ENCODE measurements at places on chromosomes 7 and 10. TPM values are rescaled to one million over a fixed set of nuclear protein-coding genes. Genes with fewer than 3 reads are reported as not detected.
A peak's percentile ranks its signal among the peaks of the same experiment; 100 is the strongest.

Gene SEMA3D
- 8.5 TPM for polyA plus RNA-seq

Gene GPER1
- 10.3 TPM for polyA plus RNA-seq

Gene KIAA1217
- 38.1 TPM for polyA plus RNA-seq

DNA sequence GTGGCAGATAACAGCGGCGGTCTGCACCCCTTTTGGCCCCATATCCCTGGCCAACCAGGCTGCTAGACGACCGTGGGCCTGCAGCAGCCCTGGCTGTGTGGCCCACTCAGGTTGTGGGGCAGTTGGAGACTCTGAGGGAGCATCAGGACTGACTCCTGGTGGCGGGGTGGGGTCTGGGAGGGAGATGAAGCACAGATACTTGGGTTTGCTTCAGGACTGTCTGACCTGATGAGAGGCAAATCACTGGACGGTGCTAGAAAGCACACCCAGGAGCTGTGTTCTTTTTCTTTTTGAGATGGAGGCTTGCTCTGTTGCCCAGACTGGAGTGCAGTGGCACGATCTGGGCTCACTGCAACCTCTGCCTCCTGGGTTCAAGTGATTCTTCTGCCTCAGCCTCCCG, 28.2 kb downstream of the BAMBI start:
- DNase-seq: peak; percentile 22

- DNase-seq: no peak
Measured at GRCh38 chr10:30759423-30759822, 129.9 kb upstream of the LYZL2 start.

- no peak for DNase-seq
Measured at GRCh38 chr7:112873831-112874553, 83.8 kb upstream of the TMEM168 start.

DNA sequence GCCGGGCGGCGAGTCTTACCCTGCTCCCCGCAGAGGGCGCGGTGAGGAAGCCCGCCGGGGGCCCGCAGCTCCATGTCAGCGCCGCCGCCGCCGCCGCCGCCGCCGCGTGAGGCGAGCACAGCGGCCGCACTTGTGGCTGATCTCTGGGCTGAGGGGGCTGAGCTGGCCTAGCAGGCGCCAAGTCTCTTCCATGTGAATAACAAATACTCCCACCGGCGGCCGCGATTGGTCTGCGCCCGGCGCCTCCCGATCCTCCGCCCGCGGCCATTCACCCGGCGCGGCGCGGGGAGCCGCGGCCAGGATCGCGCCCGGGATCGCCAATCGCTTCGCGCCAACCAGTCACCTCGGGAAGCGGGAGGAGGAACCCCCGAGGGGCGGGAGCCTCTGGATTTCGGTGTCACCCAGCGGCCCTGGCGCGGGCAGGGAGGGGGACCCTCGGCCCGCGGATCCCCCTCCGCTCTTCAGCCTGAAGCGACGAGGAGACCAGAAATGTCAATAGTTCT, at the start of gene GRM8:
GRM8 (minus strand) TSS at position 164 of the 503 bp plus-strand sequence.
- DNase-seq: peak; percentile 13

DNA sequence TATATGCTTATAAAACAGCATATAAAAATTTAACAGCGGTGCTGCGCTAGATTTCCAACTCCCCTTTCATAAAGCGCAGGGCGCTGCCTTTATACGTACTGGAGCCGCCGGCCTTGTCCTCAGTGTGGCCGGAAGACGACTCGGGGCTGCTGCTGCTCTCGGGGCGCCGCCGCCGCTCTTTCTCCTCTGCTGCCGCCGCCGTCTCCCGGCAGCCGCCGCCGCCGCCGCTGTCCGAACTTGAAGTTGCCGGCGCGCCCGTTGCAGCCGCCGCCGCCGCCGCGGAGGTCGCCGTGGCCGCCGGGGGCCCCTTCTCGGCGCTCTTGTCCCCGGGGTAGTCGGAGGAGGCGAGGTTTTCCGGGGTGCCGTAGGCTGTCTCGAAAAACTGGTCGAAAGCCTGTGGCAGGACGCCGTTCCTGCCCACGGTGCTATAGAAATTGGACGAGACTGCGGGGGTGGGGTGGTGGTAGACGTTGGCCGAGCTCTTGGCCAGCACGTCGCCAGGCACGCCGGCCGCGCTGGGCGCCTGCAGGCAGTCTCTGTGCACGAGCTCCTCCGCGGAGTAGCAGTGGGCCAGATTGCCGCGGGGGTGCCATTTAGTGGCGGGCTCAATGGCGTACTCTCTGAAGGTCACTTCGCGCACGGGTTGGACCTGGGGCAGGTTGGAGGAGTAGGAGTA, 557 bp downstream of the HOXA11 start:
- DNase-seq: peak; percentile 72

GRCh38 chr7:132295175-132295574, 281.1 kb downstream of the PLXNA4 start:
- no peak for DNase-seq

DNA sequence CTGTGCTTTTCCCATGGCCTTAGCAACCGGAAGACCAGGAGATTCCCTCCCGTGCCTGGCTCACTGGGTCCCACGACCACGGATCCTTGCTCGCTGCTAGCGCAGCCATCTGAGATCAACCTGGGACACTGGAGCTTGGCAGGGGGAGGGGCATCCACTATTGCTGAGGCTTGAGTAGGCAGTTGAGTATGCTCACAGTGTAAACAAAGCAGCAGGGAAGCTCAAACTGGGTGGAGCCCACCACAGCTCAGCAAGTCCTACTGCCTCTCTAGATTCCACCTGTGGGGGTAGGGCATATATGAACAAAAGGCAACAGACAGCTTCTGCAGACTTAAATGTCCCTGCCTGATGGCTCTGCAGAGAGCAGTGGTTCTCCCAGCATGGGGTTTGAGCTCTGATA, 697.0 kb downstream of the SORCS1 start:
- DNase-seq: no peak

Data from muscle of back (tissue), 13 donors.